ENCODE measurements at places on chromosomes 7 and 10. TPM values are rescaled to one million over a fixed set of nuclear protein-coding genes. Genes with fewer than 3 reads are reported as not detected.

DNA sequence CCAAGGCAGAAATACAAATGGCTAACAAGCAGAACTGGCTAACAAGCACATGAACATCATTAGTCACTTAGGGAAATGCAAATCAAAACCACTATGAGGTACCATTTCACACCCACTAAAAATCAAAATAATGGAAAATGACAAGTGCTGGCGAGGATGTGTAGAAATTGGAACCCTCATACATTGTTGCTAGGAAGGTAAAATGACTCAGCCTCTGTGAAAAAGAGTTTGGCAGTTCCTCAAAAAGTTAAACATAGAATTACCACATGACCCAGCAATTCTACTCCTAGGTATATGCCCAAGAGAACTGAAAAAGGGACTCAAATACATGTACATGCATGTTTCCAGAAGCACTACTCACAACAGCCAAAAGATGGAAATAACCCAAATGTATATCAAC, 52.8 kb upstream of the ANAPC16 start:
- no peak for DNase-seq
- H3K36me3 ChIP-seq, result peaks cover 14% of the 10 kb centered on the region
- H3K4me3 ChIP-seq, result no peak overlapping the region

- H3K27me3 ChIP-seq, result no peaks in the 10 kb centered on the region
- H3K36me3 ChIP-seq, result no peaks in the 10 kb centered on the region
- H3K4me3 ChIP-seq, result no peak overlapping the region
- no peak overlapping the region for H3K27ac ChIP-seq
- H3K4me1 ChIP-seq, result no peaks in the 10 kb centered on the region
- no peak for DNase-seq
Measured at GRCh38 chr10:130495891-130496636, 359.9 kb downstream of the GLRX3 start.

DNA sequence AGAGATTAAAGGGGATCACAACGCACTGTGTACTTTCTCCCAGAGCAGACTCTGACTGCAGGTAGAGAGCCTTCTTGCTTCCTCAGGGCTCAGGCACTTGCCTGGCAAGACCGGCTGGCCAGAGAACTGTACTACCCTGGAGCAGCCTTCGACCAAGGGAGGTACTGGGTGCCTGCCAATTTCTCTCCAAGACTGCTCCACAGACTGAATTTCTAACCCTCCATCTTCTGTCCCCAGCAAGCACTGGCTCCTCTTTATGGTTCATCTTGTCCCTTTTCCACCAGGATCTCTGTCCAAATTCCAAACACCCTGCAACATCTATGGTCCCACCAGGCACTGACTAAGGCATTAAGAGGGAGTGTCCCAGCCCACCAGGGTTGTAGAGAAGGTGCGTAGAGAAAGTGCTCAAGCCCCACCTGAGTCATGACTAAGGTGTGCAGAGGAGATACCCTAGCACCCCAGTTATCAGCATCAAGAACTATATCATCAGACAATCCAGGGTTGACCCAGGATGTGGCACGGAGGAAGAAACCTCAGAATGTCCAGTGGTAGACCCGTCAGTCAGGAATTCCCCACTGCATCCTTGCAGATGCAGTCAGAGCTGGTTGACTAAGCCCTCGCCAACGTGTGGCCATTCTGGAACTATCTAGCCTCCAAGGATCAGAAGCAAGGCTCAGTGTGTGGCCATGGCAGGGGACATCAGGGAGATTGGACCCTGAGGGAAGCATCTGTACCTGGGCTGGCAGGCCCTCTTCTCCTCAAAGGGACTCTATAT, 60.9 kb upstream of the CAMK2B start:
- no peak overlapping the region for H3K27ac ChIP-seq
- H3K27me3 ChIP-seq, result no peaks in the 10 kb centered on the region
- H3K4me3 ChIP-seq, result no peak overlapping the region
- H3K4me1 ChIP-seq, result peaks cover 44% of the 10 kb centered on the region
- DNase-seq, result no peak

DNA sequence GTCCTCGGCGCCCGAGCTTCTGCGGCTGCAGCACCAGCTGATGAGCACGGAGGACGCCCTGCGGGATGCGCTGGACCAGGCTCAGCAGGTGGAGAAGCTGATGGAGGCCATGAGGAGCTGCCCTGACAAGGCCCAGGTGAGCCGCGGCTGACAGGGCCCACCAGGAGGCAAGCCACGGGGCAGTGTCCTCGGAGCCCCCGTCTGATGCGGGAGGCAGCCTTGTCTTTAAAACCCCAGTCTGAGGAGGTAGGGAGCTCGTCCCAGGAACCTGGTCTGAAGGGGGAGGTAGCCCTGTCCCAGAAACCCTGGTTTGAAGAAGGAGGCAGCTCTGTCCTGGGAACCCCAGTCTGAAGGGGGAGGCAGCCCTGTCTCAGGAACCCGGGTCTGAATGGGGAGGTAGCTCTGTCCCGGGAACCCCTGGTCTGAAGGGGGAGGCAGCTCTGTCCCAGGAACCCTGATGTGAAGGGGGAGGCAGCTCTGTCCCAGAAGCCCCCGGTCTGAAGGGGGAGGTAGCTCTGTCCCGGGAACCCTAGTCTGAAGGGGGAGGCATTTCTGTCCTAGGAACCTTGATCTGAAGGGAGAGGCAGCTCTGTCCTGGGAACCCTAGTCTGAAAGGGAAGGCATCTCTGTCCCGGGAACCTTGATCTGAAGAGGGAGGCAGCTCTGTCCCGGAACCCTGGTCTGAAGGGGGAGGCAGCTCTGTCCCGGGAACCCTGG, 53.1 kb upstream of the GTF2IRD1 start:
- no peak overlapping the region for H3K27ac ChIP-seq
- DNase-seq, result no peak
- H3K4me1 ChIP-seq, result no peaks in the 10 kb centered on the region
- no peaks in the 10 kb centered on the region for H3K36me3 ChIP-seq
- no peaks in the 10 kb centered on the region for H3K27me3 ChIP-seq
- no peak overlapping the region for H3K4me3 ChIP-seq

CNOT4 gene
- 33.0 TPM for total RNA-seq

DNA sequence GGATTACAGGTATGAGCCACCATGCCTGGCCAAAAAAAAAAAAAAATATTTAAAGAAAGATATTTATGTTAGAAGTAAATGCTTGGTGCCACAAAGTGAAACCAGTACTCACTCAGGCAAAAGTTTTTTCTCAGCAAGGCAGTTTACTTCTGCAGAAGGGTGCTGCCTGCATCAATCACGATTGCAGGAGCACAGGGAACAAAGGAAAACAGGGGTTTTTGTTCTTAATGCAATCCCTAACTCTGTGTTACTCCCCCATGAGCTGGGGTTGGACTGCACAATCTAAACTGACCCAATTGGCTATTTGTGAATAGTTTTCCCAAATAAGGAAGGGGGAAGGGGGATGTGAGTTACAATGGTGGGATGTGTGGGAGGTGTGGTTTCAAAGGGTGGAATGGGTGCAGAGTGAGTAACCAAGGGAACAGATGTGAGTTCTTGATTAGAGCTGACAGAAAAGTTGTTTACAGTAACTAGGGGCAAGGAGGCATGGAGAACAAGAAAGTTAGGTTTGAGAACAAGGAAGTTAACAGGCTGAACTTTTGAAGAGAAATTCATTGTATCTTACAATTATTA, 255.4 kb downstream of the TYW1 start:
- no peaks in the 10 kb centered on the region for H3K27me3 ChIP-seq
- no peak overlapping the region for H3K27ac ChIP-seq
- no peaks in the 10 kb centered on the region for H3K4me1 ChIP-seq
- no peaks in the 10 kb centered on the region for H3K36me3 ChIP-seq
- DNase-seq, result no peak
- no peak overlapping the region for H3K4me3 ChIP-seq

DNA sequence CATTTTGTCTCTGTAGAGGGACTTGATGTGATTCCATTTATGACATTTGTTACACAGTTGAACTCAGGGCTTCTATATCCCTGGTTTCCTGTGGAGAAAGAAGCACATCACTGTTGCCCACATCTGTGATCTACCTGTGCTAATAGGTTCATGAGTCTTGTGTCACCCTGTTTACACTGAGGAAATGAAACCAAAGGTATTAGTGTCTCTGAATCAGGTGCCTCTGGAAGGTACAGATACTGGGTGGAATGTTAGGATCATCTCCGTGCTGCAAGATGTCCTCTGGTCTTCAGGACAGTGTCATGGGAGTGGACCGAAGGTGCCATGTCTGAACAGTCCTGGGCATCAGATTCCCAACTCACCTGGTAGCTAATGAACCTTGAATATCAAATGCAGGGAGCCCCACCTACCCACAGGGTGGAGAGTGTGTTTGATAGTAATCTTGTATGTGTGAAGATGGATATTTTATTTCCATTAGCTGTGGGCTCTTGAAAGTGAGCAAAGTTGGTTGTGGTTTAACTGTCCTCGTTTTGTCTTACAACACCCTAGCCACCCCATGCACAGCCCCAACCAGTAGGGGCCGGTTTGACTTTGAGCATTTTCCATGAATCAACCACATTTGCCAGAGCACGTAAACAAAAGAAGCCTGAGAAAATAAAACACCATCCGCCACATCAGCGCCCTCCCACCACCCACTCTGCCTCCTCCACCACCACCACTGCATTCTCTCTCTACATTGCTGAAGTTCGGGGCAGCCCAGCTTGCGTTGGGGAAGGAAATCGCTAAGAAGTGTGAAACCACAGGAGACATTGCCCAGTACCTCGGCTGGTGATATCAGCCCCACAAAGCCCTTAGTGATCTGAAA, 40.7 kb downstream of the TARP start:
- H3K36me3 ChIP-seq, result peaks cover 19% of the 10 kb centered on the region
- H3K4me3 ChIP-seq, result no peak overlapping the region
- no peak overlapping the region for H3K27ac ChIP-seq
- no peaks in the 10 kb centered on the region for H3K4me1 ChIP-seq

CARD11 gene
- not detected for total RNA-seq

GRCh38 chr7:44981035-44981706, 2.4 kb upstream of the MYO1G start:
- H3K4me3 ChIP-seq, result no peak overlapping the region
- H3K36me3 ChIP-seq, result peaks cover 42% of the 10 kb centered on the region
- H3K4me1 ChIP-seq, result peaks cover 11% of the 10 kb centered on the region
- no peak for DNase-seq
- no peak overlapping the region for H3K27ac ChIP-seq

PLEKHS1 gene
- total RNA-seq, result not detected

C1GALT1 gene
- total RNA-seq, result 22.0 TPM

DNA sequence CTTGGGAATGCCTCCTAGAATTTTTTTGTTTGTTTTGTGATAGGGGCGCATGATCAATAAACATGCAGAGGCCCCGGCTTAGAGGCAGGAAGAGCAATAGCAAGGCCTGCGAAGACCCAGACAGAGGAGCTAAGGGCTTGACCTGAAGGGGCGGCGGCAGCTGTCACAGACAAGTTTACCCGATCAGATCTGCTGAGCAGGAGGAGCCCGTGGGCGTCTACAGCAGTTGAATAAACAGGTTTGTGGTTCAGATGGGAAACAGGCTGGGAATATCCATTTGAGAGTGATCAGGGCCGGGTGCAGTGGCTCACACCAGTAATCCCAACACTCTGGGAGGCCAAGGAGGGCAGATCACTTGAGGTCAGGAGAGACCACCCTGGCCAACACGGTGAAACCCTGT, 126.0 kb upstream of the CALN1 start:
- H3K4me1 ChIP-seq, result no peaks in the 10 kb centered on the region
- no peak overlapping the region for H3K27ac ChIP-seq
- DNase-seq, result no peak
- no peak overlapping the region for H3K4me3 ChIP-seq
- H3K27me3 ChIP-seq, result no peaks in the 10 kb centered on the region

DNA sequence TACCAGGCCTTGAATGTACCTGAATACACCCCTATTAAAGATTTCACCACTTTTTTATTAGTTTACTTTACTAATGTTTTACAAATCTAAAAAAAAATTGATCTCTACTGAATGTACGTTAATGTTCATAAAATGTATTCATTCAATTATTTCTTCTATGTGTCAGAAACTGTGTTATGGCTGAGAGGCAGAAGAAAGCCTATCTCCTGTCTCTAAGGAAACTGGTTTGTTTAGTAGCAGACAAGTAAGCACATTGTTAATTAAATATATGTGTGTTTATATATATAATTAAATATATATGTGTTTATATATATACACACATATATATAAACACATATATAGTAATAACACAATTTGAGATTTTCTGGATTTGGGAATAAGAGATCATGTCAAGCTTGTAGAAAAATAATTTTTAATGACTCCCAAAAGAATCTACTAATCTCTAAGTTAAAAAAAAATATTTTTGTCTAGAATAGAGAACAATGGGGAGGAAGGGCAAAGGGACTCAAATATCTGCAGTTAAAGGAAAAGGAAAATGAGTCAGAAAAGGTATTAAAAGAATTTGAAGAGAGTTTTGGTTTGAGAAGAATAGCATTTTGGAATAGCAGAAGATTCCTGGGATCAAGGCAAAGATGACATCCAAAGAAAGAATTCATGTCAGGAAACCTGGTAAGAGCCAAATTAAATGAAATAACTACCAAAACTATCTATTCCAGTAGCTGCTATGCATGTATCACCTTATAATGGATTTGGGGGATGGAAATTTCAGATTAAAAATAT, 92.1 kb downstream of the CH25H start:
- no peaks in the 10 kb centered on the region for H3K36me3 ChIP-seq
- no peaks in the 10 kb centered on the region for H3K4me1 ChIP-seq
- no peak overlapping the region for H3K4me3 ChIP-seq
- DNase-seq, result no peak
- H3K27ac ChIP-seq, result no peak overlapping the region

- no peak overlapping the region for H3K4me3 ChIP-seq
- no peak overlapping the region for H3K27ac ChIP-seq
- H3K27me3 ChIP-seq, result no peaks in the 10 kb centered on the region
Measured at GRCh38 chr10:44860811-44861736, 50.1 kb upstream of the TMEM72 start.

DNA sequence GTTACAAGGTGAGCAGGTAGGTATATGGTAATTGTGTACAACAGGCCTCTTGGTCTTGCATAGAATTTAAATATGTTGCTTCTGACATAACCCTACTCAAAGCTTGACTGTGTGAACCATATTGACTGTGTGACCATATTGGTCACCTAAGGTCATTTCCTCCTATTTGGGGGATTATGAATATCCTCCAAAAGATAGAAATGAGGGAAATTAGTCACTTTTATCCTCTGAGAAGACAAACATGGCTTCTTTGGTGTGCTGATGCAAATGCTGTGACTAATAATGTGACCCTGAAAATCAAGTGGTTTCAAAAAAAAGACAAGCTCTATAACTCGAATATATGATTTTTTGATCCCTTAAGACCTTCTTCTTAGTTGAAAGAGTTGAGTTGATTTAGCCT, 27.9 kb downstream of the IFIT5 start:
- H3K4me3 ChIP-seq, result no peak overlapping the region
- no peaks in the 10 kb centered on the region for H3K36me3 ChIP-seq
- no peak for DNase-seq
- no peak overlapping the region for H3K27ac ChIP-seq
- H3K27me3 ChIP-seq, result no peaks in the 10 kb centered on the region
- no peaks in the 10 kb centered on the region for H3K4me1 ChIP-seq

- H3K4me1 ChIP-seq, result no peaks in the 10 kb centered on the region
- no peaks in the 10 kb centered on the region for H3K36me3 ChIP-seq
- H3K27ac ChIP-seq, result no peak overlapping the region
- no peaks in the 10 kb centered on the region for H3K27me3 ChIP-seq
- no peak overlapping the region for H3K4me3 ChIP-seq
Measured at GRCh38 chr7:144854839-144855424, 19.1 kb upstream of the TPK1 start.

All from gastrocnemius medialis (tissue), 4 donors.